Uterus (tissue), 4 donors: ENCODE measurements at places on chromosomes 4 and X. TPM values are rescaled to one million over a fixed set of nuclear protein-coding genes. Genes with fewer than 3 reads are reported as not detected.

GRCh38 chrX:137566746-137567679 is 1.1 kb downstream of the ZIC3 start:
- DNase-seq: no peak

GRCh38 chr4:46586566-46586965 is 196.6 kb upstream of the GABRA2 start:
- no peak for DNase-seq

DNA sequence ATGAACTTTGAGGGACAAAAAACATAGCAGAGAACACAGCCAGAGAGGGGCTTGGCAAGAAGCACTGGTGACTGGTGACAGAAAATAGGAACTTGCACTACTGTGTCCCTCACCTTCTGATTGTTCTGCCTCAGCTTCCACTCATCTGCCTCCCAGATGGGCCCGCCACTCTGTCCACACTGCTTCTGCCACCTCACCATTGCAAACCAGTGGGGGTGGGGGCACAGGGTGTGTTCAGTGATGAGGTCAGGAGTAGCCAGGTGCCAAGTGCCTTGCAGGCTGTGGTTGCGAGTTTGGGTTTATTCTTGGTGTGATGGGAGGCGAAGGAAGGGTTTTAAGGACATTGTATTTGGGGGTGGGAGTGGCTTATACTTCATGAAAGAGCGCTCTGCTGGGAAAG is 9.1 kb upstream of the UBA1 start:
- DNase-seq: no peak

GRCh38 chrX:72573158-72573511 is 492 bp upstream of the HDAC8 start:
- DNase-seq: no peak

DNA sequence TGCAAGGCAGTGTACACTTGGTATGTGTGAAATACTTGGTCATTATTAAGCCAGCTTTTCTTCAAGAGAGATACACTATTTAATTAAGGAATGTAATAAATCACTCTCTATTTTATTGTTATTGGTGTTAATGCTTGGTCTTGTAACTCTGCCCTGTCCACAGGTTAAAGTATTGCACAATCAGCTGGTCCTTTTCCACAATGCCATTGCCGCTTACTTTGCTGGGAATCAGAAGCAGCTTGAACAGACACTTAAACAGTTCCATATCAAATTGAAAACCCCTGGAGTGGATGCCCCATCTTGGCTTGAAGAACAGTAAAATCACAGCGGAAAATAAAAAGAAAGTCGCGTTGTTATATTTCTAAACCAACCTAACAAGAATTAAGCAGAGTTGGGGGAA is 26.2 kb upstream of the FHDC1 start:
- no peak for DNase-seq

DNA sequence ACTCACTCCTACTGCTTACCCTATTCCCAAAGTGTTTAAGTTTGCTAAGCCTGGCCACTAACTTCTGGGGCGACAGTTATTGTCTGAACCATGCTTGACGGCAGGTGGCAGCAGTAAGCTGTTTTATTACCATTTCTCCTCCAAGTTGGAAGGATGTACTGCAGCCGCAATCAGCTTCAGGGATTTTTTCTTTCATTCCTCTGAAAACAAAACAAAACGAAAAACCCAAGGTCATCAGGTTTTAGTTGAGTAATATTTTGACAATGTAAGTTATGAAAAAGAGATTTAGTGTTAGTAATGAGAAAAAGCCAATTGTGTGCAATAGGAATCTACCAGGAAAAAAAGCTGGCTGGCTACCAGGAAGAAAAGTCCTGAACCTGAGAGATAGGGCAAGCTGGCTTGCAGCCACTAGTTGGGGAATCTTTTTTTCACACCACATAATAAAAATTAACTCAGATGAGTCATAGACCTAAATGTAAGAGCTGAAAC is 13.2 kb upstream of the RAB9B start:
- peak; percentile 71 for DNase-seq

Gene EMCN
- 84.1 TPM for total RNA-seq

Gene UNC5C
- total RNA-seq: 21.6 TPM

Gene TMEM31
- total RNA-seq: 0.85 TPM

Gene MAGEE2
- total RNA-seq: not detected
